ENCODE measurements at places on chromosomes 6 and 20.

GRCh38 chr20:14820771-14821170 lies 483.4 kb upstream of the FLRT3 start:
- DNase-seq: no peak

DNA sequence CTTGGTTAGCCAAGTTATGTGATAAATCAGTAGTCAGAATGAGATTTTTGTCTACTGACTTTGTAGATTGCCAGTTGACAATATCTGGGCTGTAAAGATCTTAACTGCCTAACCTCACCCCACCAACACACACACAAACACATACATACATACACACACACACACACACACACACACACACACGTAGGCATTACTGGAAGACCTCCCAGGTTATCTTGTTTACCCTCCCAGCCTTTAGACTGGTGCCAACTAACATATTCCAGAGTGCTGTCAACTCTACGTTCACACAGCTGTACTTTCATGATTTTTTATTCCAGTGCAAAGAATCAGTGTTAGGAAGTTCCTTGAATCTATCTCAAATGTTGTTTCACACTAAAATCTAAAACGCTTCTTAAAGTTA lies 38.9 kb downstream of the BMP5 start:
- DNase-seq: no peak

DNA sequence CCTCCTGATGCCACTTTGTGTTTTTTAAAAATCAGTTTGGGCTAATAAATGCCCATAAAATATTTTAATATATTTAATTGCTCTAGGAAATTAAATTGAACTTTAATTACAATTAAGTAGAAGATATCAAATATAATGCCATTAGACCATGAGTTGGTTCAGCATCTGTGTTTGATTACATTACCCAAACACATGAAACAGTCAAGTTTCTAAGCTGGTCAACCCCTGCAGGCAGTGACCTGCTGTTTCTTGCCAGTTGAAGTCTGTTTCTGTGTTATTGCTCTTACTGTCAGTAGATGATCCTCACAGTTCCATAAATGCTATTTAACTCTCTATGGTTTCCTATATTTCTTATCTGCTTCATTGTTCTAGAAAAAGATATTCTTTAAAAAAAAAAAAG lies 9.7 kb upstream of the TENT5A start:
- DNase-seq: no peak

GRCh38 chr6:138987080-138987642 lies 892 bp downstream of the REPS1 start:
- no peak for DNase-seq

- DNase-seq: no peak
These were observed 80.0 kb upstream of the FOXQ1 start for GRCh38 chr6:1231941-1232340.

- peak; percentile 68 for DNase-seq
These were observed 859 bp upstream of the TOMM6 start for GRCh38 chr6:41786451-41787218.

DNA sequence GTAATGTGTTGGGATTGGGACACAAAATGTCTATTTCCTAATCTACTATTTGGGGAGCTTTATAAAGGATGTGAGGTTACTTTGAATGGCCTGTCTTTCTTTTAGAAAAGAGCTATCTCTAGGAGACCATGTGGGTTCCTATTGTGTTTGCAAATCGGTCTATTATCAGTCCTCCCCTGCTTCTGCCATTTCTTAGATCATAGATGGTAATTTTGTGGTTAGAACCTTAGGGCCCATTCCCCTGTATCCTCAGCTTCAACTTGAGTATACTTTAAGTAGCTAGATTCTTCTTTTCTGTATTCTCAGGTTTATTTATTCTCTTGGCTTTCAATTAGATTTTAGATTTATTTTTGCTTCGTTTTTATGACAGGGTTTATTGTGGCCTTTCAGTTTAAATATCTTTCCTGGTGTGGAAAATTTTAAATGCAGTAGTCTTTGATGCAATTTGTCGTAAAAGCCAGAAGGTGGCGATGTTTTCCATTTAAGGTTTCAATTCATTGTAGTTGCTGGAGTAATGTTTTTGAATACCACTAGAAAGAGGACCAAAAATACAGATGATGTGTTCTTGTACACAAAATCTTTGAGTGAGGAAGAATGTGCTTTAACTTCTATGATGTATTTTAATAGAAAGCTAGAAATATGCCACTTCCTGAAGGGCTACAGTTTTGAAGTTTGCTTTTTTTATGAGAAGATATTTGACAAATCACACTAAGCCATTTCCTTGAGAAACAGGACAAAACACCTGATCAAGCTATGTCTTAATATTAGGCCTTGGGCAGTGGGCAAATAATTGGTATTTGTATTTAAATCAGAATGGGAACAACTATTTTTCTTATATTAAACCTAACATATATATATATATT lies 20.3 kb downstream of the TBPL1 start:
- DNase-seq: no peak

GRCh38 chr20:20498076-20498861 lies 130.4 kb downstream of the INSM1 start:
- DNase-seq: no peak

- no peak for DNase-seq
These were observed 38.3 kb upstream of the LOC128125822 start for GRCh38 chr6:63533952-63534351.

GRCh38 chr20:33291830-33292355 lies 8.9 kb downstream of the BPIFB1 start:
- DNase-seq: peak; percentile 40

DNA sequence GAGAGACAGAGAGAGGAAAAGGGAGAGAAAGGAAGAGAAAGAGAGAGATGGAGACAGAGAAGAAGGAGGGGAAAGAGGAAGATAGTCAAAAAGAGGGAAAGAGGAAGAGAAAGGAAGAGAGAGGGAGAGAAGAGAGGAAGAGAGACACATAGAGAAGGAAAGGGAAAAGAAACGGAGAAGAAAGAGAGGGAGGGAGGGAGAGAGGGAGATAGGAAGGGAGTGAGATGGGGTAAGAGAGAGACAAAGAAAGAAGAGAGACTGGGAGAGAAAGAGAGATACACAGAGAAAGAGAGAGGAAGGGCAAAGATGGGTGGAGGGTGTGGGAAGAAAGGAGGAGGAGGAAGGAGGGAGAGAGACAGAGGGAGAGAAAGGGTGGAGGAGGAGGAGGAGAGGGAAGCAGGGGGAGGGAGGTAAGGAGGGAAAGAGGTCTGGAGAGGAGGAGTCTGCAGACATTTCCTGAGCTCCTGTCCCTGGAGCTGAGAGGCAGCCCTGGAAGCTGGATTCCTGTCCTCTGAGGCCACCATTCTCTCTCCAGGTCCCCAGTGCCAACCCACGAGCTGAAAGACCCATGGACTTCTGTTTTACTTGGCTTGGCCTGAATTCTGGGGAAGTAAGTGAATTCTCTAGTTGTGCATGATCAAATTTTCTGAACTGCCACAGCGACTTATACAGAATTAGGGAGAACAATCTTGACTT lies 9.9 kb downstream of the FOXF2 start:
- no peak for DNase-seq

DNA sequence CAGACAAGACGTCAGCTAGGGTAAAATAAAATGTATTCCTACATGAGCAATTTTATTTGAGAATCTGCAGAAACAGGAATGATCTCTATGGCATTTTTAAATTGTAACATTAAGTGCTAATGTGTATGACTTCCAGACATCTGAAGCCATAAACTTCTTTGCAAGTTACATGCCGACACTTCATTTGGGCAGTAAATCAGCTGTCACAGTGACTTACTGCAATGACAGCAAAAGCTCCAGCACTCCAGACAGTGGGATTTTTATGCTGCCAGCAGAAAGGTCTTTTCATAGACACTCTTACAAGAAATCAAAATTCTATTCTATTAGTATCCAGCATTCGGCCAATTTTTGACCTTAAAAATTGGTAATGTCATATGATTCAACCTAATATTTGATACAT lies 156.3 kb upstream of the SNX9 start:
- DNase-seq: no peak

- DNase-seq: no peak
These were observed 3.9 kb downstream of the NOL4L start for GRCh38 chr20:32580970-32581838.

GRCh38 chr6:24897186-24897585 lies 38.6 kb downstream of the RIPOR2 start:
- no peak for DNase-seq

- no peak for DNase-seq
These were observed 356.0 kb downstream of the BMP2 start for GRCh38 chr20:7123457-7123856.

GRCh38 chr6:163387317-163387716 lies 27.2 kb upstream of the QKI start:
- no peak for DNase-seq

- DNase-seq: no peak
These were observed 144.0 kb downstream of the PDE7B start for GRCh38 chr6:135995545-135995898.

- DNase-seq: no peak
These were observed 460.4 kb upstream of the PLCB4 start for GRCh38 chr20:8608470-8608869.

DNA sequence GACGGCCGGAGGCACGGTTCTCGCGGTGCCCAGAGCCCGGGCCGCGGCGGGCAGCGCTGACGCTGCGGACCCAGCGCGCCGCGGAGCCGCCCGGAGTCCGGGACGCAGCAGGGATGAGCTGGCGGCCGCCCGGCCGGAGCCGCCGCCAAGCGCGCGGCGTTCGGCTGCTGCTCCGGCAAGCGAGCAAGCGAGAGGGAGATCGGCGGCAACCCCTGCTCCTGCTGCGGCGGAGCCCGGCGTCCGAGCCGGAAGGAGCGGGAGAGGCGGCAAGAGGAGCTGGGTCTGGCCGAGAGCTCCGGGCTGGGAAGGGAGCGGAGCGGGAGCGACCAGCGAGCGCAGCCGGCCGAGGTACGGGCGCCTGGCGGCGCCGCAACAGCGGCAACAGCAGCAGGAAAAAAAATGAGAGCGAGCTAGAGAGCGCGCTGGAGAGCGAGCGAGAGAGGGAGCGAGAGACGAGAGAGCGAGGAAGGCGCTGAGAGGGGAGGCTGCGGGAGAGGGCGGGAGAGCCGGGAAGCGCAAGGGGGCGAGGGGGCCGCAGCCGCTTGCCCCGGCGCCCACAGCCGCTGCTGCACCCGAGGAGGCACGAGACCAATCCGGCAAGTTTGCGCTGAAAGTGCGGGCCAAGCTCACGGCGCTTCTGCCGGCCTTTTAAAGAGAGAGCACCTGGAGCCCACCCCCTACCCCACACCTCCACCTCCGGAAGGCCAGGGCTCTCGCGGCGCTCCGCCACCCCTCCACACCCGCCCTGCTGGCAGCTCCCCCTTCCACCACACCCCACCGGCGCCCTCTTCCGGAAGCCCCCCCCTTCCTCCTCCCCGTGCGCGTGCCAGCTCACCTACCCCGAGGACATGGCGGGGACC lies 496 bp downstream of the GRM4 start:
- DNase-seq: peak; percentile 20

DNA sequence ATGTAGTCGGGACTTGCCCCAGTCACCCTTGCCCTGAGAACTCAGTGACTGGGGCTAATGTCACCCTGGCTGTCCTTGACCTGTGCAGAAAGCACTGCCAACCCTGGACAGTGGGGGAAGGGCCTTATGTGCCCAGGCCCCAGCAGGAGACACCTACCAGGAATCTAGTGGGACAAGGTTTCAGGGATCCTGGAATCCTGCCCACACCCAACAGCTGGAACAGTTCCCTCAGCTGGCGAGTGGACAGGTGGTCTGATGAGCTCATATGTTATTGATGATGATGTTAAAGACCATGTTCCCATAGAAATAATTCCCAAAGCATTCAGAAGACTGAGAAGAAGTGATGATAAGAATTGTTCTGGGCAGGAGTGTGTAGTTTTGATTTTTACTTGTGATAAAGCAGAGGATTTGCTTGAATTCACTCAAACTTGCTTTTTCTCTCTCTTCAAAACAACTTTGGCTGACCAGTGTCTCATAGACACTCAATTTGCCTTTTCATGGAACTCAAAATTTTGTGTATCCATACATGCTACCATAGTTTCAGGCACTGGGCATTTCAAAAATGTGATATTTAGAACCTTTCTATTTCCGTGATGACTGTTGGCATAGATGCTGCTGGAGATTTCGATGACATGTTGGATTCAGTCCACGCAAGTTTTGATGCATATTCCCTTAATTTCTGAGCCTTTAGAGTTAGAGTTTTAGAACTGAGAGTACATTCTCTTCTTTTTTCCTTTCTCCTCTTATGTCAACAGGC lies 79.3 kb downstream of the SLC22A3 start:
- DNase-seq: no peak

GRCh38 chr20:62888910-62889309 lies 27.3 kb upstream of the TCFL5 start:
- DNase-seq: no peak

- DNase-seq: no peak
These were observed 332.5 kb downstream of the CD83 start for GRCh38 chr6:14450133-14450504.

DNA sequence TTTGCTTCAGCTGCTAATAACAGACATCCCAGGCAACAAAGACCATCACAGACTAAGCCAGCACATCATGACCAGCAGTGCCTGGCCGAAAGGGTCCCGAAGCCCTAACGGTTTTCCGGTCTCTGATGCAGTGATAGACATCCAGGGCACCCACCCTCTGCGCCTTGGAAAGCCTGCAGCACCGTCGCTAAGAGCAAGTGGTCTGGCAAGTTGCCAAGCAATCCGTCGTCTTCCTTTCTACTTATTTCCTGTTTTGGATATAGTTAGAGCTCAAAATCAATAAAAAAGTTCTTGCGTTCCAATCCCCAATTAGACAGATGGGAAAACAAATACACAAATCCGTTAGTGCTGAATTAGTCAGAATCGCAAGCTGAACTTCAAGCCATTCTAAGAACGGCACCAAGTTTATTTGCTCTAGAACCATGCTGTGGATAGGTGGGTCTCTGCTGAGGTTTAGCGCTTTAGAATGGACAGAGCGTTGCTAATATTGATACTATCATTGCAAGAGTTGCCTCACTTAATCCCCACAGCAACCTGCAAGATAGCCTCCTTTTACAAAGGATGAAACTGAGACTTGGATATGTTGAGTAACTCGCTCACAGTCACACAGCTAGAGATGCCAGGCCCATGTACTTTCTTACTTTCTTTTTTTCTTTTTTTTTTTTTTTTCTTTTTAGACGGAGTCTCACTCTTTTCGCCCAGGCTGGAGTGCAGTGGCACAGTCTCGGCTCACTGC lies 163.3 kb upstream of the SNX9 start:
- no peak for DNase-seq

DNA sequence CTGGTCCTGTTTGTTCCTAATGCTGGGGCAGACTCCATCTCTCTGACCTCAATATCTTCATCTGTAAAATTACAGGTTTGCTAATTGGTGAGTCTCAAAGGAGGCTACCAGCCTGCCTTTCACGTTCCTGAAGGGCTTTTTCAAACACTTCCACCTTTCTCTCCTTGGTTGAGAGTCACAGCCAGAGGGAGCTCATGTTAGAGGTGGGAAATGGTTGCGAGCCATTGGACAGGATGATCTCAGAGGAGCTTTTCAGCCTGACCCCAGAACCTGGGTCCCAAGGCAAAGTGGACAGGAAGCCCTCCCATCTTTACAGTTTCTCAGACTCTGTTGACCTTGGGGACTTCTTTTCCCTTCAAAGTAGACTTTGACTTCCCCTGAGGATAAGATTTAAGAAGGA lies 37.6 kb downstream of the NDUFAF5 start:
- no peak for DNase-seq

DNA sequence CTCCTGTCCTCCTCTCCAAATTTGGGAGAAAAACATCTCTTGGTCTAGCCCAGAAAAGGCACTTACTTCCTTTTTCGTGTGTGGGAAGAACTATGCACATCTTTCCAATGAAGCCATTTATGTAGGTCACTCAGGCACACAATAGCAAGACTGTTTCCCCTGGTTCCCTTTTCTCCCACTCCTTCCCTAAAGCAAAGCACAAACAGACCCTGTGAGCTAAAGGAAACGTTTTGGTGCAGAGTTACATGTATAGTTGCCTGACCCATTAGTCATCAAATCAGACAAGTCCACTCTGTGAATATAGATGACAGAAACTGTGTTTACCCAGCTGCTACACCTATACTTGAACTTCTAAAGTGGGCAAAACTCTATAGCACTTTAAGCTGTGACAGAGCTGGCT lies 474.6 kb downstream of the COL12A1 start:
- no peak for DNase-seq

Measured in stimulated activated CD8-positive, alpha-beta memory T cell treated with anti-CD3 and anti-CD28 coated beads, Interleukin-4, amount 100 ng/mL, for 1 hour (primary cell).